ENCODE measurements at places on chromosomes 4 and X. TPM values are rescaled to one million over a fixed set of nuclear protein-coding genes. Genes with fewer than 3 reads are reported as not detected.

Gene WAS
- 1.4 TPM for total RNA-seq

DNA sequence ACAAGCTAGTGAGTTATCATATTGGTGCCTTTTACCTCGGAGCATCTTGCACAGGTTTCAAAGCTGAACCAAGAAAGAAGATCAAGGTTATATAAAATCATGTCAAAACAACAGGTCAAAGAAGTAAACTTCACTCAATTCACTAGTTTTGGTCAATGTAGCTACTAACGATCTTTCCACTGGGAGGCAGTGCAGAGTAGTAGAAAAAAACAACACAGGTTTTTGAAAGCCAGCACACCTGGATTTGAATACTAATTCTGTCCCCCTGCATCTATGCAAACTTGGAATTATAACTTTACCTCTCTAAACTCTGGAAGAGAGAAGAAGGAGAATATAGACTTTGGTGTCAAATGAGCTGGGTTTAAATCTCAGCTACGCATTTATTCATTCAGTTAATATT, 266.1 kb downstream of the GRIA3 start:
- no peak for DNase-seq

- DNase-seq = no peak
Observed at GRCh38 chr4:150389896-150390530, 191.9 kb upstream of the MAB21L2 start.

Gene SSX2B
- not detected for total RNA-seq

- no peak for DNase-seq
Observed at GRCh38 chr4:66339007-66339406, 668.7 kb upstream of the EPHA5 start.
